ENCODE measurements at places on chromosomes 5 and 9.

GRCh38 chr9:137743695-137744094 is 124.9 kb downstream of the EHMT1 start:
- no peak for DNase-seq

- DNase-seq = no peak
These were observed 426.4 kb downstream of the DTWD2 start for GRCh38 chr5:118561971-118562370.

DNA sequence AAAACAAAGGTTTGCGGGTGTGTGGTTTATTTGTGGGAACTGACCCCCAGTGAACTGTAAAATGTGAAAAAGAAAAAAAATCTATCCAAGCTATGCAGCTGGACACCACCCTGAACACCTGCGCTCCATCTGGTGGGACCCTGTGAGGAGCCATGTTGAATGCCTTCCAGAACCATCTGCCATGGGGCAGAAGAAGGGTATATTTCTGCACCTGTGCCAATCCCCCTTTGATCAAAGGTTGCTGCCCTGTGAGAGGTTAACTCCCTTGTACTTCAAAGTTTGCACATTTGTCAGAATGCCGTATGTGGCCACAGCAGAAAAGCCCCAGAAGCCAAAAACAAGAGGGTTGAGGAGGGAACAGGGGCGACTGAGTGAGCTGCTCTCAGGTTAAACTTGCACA is 148.5 kb upstream of the ALDH1B1 start:
- no peak for DNase-seq

GRCh38 chr5:39209924-39210323 is 9.4 kb downstream of the FYB1 start:
- no peak for DNase-seq

DNA sequence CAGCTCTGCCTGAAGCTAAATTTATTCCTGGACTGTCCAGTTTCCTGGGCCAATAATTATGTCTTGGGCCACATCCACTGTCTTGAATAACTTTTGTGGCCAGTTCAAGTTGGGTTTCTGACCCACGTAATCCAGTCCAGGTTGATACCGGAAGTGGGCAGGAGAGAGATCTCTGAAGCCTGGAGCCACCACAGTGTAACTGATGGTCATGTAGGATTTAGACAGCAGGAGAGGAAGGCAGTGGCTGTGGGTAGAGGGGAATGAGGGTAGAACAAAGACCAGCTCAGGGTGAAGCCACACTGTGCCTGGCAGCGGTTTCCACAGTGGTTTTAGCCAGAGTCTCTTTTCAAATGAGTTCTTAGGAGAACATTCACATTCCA is 30.2 kb downstream of the SH3PXD2B start:
- no peak for DNase-seq

GRCh38 chr5:171893290-171893886 is 107.8 kb downstream of the SMIM23 start:
- no peak for DNase-seq

DNA sequence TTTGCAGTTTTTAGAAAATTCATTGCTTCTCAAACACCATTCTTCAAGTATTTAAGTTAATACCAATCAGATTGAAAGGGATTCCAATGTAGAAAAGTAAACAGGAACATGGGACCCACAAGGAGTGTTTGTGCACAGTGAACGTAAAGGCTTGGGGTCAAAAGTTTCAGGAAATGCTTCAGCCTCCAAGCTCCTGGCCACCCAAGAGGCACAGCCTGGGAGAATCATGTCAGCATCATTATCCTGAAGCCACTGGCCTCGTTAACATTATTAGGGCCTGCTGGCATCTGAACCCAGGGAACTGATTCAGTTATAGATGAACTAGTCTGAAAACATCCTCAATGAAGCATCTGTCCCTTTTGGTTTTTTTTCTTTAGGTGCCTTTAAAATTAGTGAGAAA is 122.9 kb downstream of the NXNL2 start:
- DNase-seq = no peak

- DNase-seq = no peak
These were observed 244.2 kb downstream of the RFK start for GRCh38 chr9:76150013-76150412.

Data from PC-9 (cell line).